ENCODE measurements at places on chromosomes 7 and 10.

DNA sequence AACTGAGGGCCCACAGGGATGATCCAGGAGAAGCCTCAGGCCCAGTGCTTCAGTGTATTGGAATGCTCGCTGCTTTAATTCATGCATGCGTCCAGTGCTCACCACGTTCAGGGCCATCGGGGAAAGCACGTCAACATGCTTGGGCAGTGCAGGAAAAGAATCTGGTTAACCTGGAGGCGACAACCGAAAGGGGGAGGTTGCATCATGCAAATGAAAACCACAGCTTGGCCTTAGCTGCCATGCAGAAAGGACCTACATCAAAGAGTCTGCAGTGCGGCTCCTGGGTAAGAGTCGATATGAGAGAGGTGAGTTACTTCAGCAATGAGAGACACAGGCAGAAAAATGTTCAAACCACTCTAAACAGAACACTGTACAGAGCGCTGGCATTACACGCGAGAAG is 440.1 kb downstream of the KCNMA1 start:
- DNase-seq: no peak

DNA sequence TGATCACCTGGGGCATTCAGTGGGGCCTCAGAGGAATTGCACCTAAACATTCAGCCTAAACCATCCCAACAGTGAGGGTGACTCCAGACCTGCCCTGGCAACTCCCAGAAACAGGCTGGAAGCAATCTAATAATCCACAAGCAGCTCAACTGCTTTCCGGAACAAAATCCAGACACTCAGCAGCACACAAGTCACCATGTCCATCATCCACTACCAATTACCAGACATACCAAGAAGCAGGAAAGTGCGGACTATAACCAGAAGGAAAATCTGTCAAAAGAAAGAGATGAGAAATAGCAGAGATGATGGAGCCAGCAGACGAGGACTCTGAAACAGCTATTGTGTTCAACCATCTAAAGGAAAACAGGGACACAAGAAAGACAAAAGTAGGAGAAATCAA is 342.6 kb upstream of the ZMIZ1 start:
- no peak for DNase-seq

DNA sequence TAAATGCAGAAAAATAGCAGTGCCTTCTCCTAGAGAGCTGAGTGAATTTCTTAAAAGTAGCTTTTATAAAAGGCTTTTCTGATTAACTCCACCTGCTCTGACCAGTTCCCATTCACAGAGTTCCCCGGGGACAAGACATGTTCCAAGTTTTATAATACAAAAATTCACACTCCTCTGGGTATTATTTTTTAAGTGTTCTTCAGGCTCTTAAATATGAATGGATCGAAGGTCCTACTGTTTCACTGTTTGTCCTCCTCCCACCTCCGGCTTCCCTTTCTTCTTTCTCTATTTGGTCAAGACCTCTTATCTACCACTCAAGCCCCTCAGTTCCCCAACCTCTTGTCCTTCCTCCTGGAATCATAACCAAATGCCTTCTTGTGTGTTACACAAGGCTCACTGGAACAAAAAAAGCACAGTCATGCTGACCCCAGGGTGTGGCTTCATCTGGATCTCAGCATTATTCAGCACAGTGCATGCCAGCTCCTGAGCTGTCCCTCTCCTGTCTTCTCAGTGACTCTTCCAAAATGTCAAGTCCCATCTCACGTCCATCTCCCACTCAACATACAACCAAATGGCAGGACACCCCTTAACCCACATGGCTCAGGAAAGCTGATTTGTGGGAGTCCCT is 222.4 kb downstream of the SORCS1 start:
- DNase-seq: no peak

DNA sequence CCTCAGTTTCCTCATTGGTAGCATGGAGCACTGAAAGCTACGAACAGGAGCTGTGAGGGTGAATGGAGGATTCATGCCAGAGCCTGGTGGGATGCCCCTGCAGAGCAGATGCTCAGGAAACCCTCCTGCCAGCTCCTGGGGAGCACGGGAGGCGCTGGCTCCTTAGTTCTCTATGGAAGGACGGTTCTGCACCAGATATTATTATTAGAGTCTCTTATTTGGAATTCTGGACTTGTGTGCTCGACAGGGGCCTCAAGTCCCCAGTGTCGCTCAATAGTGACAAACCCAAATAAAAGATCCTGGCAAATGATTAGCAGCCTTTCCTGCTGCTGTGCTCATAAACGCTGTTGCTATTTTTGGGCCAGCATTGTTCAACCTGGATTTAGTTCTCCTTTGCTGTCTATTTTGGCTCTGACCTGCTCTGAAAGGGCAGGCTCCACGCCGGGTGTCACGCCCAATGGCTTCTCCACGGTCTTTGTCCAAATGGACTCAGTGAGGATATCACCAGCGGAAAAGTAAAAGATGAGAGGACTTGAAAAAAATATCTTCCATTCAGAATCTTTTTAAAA is 23.0 kb upstream of the KLF6 start:
- DNase-seq: no peak

- no peak for DNase-seq
Observed at GRCh38 chr7:95899919-95900513, 127.7 kb downstream of the DYNC1I1 start.

DNA sequence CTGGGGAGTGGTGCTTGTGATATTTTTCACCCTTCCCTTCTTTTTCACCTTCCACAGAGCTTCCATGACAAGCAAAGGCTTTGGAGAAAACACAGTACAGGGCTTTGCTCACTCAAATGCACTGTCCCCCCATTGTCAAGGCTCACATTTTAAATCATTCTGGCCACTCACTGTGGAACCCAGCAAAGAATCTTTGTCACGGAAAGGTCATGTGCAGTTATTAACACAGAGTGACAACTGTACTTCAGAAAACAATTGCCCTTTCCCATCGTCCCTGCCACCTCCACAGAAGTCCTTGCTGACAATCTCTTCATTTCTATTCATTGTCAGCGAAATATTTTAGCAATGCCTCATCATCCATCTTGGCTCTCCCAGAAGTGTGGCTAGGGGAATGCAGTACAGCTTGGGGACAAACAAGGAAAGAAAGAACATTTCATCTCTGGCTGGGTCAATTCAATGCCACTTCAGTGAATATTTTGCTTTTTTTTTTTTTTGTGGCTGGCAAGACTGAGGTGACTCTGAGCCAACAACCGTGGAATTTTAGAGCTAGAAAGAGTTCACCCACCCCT is 851.0 kb downstream of the KCNMA1 start:
- DNase-seq: no peak

DNA sequence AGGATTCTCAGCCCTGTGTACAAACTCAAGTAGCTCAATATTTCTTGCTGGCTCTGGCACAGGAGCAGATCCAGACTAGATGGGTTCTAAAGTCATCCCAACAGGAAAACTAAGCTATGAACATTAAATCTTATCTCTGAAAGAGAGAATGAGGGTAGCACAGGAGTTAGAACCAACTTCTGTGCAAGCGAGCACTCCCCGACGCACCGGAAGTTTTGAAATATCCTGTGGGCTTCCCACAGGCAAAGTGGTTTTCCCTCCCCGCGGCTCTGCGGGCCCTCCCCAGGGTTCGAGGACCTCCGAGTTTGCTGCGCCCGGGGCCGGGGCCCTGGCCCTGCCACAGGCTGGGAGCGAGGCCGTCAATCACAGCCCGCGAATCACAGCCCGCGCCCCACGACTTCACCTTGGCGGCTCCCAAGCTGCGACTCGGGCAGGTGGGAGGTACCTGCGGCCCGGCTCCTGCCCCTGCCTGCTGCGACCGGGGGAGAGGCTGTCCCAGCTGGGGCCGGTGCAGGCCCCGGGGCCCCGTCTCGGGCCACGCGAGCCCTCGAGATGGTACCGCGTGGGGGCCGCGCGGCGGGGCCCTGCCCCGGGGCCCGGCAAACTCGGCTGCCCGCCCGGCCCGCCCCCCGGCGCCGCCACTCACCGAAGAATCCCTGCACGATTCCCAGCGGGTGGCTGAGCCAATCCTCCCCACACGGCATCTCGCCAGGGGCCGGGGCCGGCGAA is 598 bp downstream of the MCMBP start:
- peak; percentile 40 for DNase-seq

GRCh38 chr10:47425813-47426419 is 41.8 kb upstream of the ZNF488 start:
- DNase-seq: no peak

DNA sequence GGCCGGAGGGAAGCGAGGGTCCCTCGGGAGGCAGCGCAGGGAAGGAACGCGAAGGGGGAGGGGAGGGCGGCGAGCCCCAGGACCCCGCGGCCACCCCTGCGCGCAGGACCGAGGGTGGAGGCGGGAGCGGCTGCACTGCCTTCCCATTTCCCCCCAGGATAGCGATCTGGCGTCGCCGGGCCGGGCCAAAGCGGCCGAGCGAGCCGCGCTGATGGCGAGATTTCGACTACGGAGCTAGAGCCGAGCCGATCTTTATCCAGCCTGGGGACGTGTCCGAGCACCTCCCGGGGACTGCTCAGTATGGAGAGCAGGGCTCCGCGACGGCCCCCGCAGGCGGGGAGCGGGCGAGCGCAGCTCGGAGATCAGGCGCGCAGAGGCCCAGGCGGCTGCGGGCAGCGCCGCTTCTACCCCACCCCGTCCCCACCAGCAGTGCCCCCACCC is 590 bp upstream of the CRTAC1 start:
- DNase-seq: no peak

GRCh38 chr10:32263300-32263699 is 83.7 kb downstream of the EPC1 start:
- no peak for DNase-seq

GRCh38 chr10:49371967-49372366 is 23.9 kb downstream of the DRGX start:
- DNase-seq: no peak

DNA sequence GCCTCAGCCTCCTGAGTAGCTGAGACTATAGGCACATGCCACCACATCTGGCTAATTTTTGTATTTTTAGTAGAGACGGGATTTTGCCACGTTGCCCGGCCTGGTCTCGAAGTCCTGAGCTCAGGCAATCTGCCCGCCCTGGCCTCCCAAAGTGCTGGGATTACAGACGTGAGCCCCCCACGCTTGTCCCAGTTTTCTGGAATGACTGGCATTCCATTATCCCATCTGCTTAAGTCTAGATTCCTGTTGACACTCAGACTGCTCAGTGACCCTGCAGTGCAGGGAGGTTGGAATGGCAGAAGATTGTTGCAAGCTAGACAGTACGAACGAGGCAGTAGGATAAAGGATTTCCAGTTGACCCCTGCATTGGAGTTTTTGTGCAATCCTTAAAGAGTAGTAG is 135.1 kb upstream of the NPS start:
- no peak for DNase-seq

DNA sequence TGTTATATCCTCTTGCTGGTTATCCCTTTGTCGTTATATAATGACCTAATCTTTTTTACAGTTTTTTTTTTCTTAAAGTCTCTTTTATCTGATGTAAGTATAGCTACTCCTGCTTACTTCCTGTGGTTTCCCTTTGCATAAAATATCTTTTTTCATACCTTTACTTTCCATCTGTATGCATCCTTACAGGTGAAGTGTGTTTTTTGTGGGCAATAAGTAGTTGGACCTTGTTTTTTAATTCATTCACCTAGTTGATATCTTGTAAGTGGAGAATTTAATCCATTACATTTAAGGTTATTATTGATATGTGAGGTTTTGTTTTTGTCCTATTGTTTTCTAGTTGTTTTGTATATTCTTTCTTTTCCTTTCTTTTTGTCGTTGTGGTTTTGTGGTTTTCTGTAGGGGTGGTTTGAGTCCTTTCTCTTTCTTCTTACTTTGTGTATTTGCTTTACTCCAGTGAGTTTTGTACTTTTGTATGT is 168.6 kb downstream of the MLLT10 start:
- no peak for DNase-seq

DNA sequence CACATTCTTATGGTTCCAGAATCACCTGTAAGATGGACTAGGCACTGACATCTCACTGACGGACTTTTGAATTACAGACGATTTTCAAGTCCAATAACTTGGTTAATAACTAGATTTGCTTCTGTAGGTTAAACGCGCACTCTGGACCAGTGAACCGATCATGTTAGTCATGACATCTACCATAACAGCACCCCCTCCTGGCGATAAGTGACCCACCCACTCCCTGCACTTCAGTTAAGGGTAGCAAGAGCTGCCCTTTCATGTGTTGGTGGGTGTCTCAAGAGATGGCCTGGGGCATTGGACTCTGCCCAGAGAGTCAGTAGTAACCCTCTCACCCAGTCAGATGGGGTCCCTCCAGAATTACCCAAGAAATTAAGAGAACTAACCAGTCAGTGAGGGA is 12.9 kb downstream of the GRM8 start:
- DNase-seq: no peak

Measured in NCI-H226 (cell line).